ENCODE measurements at places on chromosomes 1 and 21.

DNA sequence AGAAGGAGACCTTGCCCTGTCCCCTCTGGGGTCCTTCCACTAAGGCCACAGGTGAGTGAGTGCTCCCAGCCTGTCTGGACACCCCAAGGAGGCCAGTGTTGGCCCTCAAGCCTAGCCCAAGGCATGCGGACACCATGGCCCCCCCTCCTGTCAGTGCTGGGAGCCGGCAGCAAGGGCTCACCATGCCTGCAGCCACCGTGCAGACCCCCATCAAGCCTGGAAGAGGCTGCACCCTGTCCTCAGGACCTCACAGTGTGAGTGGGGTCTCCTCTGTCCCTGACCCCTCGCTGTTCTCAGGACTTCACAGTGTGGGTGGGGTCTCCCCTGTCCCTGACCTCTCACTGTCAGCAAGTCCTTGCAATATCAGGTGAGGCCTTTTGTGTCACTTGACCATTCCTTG lies 33.2 kb upstream of the PRSS38 start:
- no peak for DNase-seq

DNA sequence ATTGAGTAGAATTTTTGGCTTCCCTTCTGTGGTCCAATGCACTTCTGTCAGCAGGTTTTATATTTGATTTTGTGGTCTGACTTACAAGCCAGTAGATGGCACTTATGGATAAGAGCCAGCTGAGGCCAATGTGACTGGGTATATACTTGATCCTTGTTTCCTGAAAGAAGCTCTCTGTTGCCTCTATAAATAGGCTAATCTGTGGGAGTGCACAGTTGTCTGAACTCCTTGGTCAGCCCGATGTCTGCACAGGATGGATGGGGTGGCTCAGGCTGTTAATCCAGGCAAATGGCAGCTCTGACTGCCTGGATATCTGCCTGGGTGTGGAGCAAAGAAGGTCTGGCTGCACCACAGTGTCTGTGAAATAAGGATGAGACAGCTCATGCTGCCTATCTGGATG lies 1183.7 kb upstream of the PRMT6 start:
- no peak for DNase-seq

DNA sequence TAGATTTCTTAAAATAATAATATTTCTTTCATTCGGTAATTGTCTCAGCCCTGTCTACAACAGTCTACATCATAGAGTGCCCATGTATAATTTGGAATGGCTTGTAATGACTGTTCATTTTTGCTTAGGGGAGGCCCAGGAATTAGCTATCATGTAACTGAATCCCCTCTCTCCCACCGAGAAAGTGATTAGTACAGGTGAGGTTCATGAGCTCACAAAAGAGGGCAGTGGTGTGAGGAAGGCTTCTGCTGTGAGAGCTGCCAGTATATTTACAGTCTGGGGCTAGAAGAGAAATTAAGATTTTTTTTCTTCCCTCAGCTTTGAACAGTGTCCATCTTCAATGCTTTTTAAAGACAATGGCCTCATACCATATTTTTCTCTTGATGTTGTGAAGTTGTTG lies 340.7 kb downstream of the ADGRL2 start:
- no peak for DNase-seq

GRCh38 chr1:166121010-166121409 lies 45.8 kb downstream of the FAM78B start:
- DNase-seq: no peak

DNA sequence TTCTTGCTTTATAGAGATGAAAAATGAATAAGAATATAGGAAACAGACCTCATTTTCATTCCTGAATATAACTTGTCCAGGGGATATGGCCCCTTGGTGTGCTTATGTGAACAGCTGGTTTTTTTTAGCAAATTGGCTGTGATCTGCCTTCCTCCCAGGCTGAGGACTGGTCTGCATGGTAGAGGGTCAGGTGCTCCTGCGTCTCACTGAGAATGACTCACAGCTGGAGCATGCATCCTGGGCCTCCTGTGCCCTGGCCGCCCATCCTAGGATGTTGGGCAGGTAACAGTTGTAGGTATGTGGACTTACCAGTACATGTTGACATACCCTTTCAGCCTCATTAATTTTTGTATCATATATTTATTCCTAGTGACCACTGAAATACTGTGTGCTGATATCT lies 29.8 kb downstream of the AGT start:
- no peak for DNase-seq

DNA sequence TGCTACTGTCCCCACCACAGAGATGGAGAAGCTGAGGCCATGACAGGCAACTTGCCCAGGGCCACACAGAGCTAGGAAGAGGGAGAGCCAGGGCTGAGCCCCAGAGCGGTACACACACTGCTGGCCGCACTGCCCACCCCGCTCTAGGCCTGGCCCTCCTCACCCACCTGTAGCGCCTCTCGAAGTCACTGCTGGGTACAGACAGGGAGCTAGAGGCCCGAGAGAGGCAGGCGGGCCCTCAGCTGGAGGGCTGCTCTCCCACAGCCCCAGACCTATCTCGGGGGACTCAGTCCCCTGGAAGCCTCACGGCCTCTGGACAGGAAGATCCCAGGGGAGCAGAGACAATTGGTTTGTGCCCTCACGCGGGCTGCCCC lies 17.3 kb upstream of the PLEKHG5 start:
- no peak for DNase-seq

DNA sequence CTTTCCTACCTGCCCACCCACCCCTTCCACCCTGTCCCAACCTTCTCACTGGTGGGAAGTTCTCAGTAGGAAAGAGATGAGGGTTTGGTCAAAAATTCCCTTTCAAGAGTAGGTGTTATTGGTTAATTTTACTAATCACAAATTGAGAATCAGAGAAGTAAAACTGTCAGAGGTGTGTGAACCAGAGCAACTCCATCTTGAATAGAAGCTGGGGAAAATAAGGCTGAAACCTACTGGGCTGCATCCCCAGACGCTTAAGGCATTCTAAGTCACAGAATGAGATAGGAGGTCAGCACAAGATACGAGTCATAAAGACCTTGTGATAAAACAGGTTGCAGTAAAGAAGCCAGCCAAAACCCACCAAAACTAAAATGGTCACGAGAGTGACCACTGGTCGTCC lies 11.5 kb downstream of the PLA2G2D start:
- DNase-seq: no peak

DNA sequence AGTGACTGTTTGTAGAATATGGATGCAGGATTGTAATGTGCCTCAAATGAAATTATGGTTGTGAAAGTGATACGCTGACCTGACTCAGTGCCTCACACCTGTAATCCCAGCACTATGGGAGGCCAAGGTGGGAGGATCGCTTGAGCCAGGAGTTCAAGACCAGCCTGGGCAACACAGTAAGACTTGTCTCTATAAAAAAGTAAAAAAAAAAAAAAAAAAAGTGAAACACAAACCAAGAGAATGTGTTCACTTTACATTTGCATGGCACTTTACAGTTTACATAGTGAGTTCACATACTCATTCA lies 2.0 kb downstream of the CAPN2 start:
- no peak for DNase-seq

- DNase-seq: no peak
These were observed 49.2 kb downstream of the FH start for GRCh38 chr1:241470361-241470760.

GRCh38 chr1:209747580-209748262 lies 8.1 kb upstream of the TRAF3IP3 start:
- peak; percentile 42 for DNase-seq

All from frontal cortex (tissue), 4 donors.